Forelimb muscle (tissue), 1 donor: ENCODE measurements at places on chromosomes 5 and 9.

- DNase-seq: no peak
These were observed 55.2 kb upstream of the NEK6 start for GRCh38 chr9:124202447-124202971.

GRCh38 chr9:113588936-113589335 is 125.4 kb downstream of the RGS3 start:
- no peak for DNase-seq

- DNase-seq: no peak
These were observed 138.4 kb downstream of the LHFPL2 start for GRCh38 chr5:78509884-78510769.

- no peak for DNase-seq
These were observed 530.5 kb downstream of the MTRR start for GRCh38 chr5:8399471-8399870.

DNA sequence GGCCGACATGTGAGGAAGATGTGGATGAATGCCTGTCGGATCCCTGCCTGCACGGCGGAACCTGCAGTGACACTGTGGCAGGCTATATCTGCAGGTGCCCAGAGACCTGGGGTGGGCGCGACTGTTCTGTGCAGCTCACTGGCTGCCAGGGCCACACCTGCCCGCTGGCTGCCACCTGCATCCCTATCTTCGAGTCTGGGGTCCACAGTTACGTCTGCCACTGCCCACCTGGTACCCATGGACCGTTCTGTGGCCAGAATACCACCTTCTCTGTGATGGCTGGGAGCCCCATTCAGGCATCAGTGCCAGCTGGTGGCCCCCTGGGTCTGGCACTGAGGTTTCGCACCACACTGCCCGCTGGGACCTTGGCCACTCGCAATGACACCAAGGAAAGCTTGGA is 14.1 kb downstream of the CRB2 start:
- DNase-seq: no peak

GRCh38 chr9:27619743-27620142 is 46.5 kb upstream of the C9orf72 start:
- no peak for DNase-seq

DNA sequence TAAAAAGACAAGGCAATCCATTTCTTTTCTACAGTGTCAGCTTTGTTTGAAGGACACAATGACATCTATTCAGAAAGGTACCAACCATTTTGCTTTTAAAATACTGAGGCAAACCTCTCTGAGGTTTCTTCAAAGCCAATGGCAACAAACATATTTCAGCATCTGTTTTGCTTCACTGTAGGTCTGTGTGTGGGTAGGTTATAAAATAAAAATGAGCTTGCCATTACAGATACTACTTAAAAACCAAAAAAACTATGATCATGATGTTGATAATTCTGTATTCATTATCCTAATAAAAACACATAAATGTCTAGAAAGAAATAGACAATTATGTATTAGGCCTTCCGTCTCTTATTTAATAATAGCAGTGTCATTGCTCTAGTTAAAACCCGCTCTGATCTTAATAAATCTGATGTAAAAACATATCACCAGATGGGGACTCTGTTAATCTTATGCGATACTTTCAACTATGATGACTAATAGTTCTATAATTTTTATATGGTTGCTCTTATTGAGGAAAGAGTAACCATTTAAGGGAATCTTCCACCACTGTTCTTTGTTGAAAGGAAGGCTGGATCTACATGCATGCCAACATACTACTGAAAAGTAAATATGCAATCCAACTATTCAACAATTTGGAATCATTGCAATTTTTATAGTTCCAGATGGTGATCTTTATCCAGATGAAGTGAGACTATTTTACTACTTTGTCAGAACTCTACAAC is 647.2 kb downstream of the PDE4D start:
- DNase-seq: no peak

DNA sequence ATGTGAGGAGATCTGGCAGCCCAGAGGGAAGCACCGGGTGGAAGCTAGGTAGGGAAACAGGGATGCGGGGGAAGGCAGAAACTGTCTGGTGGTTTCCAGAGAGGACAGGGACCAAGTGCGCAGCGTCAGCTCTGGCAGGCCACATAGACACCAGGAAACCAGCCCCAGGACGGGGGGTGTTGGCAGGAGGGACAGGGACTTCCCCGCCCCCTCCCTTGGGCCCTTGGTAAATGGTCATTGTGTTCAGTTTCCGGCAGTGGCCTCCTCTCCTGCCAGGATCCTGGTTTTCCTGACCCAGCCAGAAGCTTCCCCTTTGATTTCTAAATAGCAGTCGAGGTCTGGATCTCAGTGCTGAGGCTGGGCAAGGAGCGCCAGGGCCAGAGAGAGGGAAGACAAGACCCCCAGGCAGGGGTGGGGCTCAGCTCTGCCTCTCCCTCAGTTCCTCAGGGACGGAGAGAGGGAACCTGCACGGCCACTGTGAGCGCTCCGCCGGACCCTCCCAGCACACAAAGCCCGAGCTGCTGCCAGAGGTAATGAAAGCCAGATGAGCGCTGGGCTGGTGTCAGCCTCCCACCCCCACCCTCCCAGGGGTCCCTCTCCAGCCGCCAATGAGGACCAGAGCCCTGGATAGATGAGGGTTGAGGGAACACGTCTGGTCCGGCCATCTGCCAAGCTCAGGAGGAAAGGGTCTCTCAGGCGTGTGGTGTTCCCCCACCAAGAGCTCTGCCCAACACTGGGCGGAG is 1.8 kb downstream of the RALGDS start:
- no peak for DNase-seq

DNA sequence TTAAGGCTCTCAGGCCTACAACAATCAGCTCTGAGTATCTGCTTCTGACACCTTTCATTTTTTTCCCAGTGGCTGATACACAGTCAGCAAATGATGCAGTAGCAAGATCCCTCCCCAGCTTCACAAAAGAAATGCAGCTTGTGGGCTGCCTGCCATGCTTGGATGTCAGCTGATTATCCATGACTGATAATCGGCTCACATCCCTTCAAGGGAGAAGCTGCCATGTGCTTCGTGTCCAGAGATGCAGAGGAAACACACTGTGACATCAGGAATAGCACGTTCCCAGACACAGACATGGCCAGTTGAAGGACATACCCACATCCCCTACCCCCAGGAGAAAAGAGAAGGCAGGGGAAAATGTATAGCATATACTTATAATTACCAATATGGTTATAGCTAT is 27.9 kb downstream of the TMEM215 start:
- no peak for DNase-seq

DNA sequence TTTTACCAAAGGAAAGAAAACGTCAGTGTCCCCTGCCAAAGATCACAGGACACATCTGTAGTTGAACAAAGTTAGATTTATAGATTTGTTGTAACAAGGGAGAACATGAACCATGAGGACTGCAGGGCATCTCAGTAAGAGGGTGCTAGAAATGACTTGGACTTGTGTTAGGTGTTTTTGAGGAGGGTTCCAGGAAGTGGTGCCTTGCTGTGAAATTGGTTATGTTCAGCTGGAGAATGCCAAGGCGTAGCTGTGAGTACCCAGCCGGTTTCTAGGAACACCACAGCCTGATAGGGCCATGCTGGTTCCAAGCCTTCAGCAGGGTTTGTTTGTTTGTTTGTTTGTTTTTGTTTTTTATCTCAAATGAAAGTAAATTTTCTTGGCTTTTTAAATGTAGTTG is 5.3 kb downstream of the SPEF2 start:
- DNase-seq: no peak

DNA sequence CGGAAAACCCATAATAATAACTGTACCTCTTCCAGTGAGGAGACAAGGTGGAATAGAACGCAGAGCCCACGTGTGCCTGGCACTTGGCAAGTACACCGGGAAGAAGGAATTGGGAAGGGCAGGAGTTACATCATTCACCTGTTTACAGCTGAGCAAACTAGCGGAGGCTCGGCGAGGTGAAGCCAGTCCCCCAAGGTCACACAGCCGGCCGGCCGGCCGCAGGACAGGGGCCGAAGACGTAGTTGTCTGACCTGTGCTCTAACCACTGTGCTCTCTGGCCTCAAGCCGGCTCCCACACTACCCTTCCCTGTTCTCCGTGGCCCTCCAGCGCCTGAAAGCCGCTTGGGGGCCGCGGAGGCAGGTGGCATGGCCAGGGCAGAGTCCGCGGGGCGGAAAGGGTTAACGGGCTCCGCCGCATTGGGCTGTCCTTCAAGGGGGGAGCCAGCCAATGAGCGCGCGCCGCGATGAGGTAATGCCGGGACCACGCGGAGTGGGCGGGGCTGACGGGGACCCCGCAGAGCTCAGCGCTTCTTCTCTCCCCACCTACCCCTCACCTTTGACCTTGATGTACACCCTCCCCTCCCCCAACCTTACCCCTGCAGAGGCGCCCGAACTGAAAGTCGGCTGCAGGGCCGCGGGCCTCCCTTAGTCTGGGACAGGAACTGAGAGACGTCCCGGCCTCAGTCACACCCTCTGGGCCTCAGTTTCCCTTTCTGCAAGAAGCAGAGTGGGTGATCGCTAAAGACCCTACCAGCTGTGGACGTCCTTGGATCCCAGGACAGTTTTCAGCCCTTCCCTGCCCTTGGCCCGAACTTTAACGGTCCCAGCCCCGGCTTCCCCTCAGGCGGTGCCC is 125.1 kb downstream of the C9orf50 start:
- no peak for DNase-seq

- no peak for DNase-seq
These were observed 85.7 kb downstream of the FREM1 start for GRCh38 chr9:14824481-14824880.

DNA sequence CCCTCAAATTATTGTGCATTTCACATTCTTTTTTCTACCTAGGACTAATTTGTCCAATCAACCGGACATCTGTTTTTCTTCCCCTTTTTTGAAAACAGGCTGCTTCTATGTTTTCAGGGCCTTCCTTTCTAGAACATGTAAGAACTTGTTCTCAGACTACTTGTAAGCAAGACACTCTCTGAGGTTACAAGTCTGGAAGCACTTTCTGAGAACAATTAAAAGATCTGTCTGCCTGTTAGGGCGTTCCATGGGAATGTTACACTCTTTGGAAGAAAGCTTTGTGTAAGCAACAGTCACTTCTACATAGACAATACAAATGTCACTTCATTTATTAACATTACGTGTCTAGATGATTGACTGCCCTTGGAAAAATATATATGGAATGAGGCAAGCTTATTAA is 50.9 kb upstream of the HSPB3 start:
- DNase-seq: no peak

- DNase-seq: no peak
These were observed 52.6 kb downstream of the CRB2 start for GRCh38 chr9:123408313-123409262.

DNA sequence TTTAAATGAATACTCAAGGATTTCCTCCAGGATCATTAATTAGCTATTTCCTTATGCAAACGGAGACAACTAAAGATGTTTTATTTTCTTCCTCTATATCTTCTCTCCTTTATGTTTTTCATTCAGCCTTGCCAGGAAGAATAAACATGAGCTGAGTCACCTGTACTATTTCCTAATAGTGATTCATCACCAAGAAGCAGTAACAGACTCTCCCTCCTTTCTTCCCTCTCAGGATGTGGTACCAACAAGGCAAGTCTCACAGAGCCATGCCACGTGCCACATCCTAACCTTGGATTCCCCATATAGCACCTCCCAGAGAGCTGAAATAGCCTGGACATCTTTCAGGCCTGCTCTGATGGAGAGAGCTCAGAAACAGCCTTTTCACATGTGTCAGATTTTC is 758.6 kb upstream of the DMAC1 start:
- no peak for DNase-seq

DNA sequence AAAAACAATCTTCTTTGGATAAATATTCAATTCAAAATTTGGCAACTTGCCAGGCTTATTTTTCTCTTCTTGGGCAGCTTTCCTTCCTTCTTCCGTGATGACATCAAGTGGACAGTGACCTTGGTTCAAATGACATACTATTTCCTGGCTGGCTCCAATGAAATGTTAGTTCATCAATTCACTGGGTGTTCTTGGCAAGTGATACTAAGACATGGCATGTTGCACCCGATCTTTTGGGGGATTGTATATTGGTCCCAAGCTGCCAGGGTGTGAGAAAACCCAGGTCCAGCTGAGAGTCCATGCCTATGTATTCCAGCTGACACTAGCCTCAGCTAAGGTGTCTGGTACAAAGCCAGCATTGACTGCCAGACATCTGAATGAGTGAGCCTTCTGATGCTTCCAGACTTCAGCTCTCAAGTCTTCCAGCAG is 252.9 kb downstream of the MAT2B start:
- no peak for DNase-seq

GRCh38 chr5:179268966-179269693 is 76.1 kb downstream of the ADAMTS2 start:
- no peak for DNase-seq

DNA sequence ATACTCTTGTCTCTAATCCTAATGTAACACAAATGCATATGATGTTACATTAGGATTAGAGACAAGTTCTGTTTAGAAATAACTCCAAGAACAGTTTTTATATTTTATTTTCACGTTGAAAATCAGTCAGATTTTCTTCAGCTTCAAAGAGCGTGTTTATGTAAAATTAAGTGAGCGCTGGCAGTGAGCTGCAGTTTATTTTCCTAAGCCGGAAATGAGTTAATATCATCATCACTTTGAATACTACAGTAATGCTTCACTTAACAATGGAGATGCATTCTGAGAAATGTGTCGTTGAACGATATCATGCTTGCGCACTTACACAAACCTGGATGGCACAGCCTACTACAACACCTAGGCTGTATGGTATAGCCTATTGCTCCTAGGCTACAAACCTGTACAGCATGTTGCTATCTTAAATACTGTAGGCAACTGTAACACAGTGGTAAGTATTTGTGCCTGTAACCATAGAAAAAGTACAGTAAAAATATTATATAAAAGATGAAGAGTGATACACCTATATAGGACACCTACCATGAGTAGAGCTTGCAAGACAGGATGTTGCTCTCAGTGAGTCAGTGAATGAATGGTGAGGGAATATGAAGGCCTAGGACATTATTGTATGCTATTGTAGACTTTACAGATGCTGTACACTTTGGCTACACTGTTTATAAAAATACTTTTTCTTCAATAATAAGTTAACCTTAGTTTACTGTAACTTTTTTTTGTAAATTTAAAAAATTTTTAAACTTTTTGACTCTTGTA is 65.9 kb upstream of the C5orf46 start:
- no peak for DNase-seq

- DNase-seq: no peak
These were observed 463.5 kb upstream of the RGMB start for GRCh38 chr5:98309785-98310598.

DNA sequence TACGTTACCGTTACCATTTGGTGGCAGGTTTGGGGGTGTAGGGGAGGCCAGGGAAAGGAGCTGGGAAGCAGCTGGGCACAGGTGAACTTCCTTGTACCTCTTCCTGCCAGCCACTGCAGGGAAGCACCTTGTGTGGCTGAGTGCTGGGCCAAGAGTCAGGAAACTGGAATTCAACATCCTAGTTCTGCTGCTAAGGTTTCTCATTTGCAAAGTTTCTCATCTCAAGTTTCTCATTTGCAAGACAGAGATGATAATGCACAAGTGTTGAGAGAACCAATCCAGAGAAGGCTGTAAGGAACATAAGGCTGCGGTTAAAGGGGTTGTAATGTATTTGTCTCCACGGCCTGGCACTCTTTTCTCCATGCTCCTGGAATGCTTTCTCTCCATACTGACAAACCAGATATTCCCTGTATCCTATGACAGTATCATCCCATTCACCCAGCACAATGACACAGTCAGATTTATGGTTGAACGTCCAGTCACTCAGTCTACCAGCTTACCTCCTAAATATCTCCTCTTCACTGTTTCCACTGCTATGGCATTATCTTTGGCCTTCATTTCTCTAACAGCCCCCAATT is 33.6 kb upstream of the LARP1 start:
- DNase-seq: no peak

GRCh38 chr5:62702126-62702525 is 123.5 kb downstream of the LRRC70 start:
- DNase-seq: no peak

- DNase-seq: no peak
These were observed 62.2 kb downstream of the SNX18 start for GRCh38 chr5:54579591-54580295.
